Naive thymus-derived CD8-positive, alpha-beta T cell (primary cell): ENCODE measurements at places on chromosomes 7 and 10. TPM values are rescaled to one million over a fixed set of nuclear protein-coding genes. Genes with fewer than 3 reads are reported as not detected.

Gene CLRN3
- not detected for total RNA-seq

GRCh38 chr7:99386584-99387238 is 12.2 kb downstream of the ARPC1B start:
- peak overlapping the region; percentile 84 for H3K27ac ChIP-seq
- no peaks in the 10 kb centered on the region for H3K36me3 ChIP-seq
- H3K4me1 ChIP-seq = peaks cover 38% of the 10 kb centered on the region
- DNase-seq = no peak
- H3K27me3 ChIP-seq = no peaks in the 10 kb centered on the region

GRCh38 chr7:41103331-41103730 is 599.6 kb downstream of the INHBA start:
- peaks cover 3% of the 10 kb centered on the region for H3K27me3 ChIP-seq
- H3K27ac ChIP-seq = no peak overlapping the region
- no peak for DNase-seq

- no peak for DNase-seq
- no peak overlapping the region for H3K4me3 ChIP-seq
- H3K4me1 ChIP-seq = no peaks in the 10 kb centered on the region
- H3K36me3 ChIP-seq = no peaks in the 10 kb centered on the region
Observed at GRCh38 chr10:13909516-13910258, 322.9 kb downstream of the PRPF18 start.

DNA sequence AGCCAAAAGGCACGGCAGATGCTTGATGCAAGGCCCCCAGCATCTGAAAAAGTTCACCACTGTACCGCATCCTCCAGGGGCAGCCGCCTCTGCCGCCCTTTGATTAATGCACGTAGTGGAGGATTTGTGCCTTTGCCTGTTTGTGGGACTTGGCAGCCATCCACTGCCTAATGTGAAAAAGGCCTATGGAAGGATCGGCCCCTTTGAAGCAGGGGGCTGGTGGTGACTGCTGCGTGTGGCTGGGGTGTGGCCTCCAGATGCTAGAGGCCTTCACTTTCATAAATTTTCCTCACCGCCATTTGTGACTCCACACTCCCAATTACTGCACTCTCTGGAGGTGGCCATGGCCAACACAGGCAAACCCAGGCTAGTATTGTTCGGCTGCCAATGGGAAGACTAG is 226.0 kb downstream of the BMPER start:
- H3K4me1 ChIP-seq = no peaks in the 10 kb centered on the region
- DNase-seq = no peak
- H3K4me3 ChIP-seq = no peak overlapping the region
- peaks cover 12% of the 10 kb centered on the region for H3K36me3 ChIP-seq
- peaks cover 5% of the 10 kb centered on the region for H3K27me3 ChIP-seq

DNA sequence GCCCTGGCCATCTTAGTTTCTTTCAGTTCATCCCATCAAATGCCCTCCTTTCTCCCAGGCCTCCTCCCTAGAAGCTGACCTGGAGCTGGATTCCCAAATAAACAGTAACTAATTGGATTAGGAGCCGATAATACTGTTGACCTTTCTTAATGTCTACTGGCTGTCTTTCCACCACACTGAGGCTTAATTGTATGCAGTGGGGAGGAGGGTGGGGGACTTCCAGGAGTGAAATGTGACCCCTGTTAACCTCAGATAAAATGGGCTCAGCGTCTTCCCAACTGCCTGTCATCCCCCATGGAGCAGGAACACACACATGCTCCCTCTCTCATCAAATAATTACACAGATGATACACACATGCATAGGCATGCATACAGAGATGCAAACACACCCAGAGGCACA is 53.7 kb upstream of the LBX1 start:
- H3K27me3 ChIP-seq = peaks cover 76% of the 10 kb centered on the region
- H3K4me3 ChIP-seq = no peak overlapping the region
- DNase-seq = no peak
- no peaks in the 10 kb centered on the region for H3K4me1 ChIP-seq
- H3K36me3 ChIP-seq = no peaks in the 10 kb centered on the region
- H3K27ac ChIP-seq = no peak overlapping the region

- H3K4me3 ChIP-seq = no peak overlapping the region
- H3K36me3 ChIP-seq = peaks cover 18% of the 10 kb centered on the region
- DNase-seq = no peak
- no peak overlapping the region for H3K27ac ChIP-seq
- no peaks in the 10 kb centered on the region for H3K4me1 ChIP-seq
Observed at GRCh38 chr10:63600540-63600939, 79.3 kb downstream of the REEP3 start.
